HuH-7.5 (cell line): ENCODE measurements at places on chromosomes 4 and X.

- DNase-seq, result no peak
These were observed 69.2 kb upstream of the PNPLA4 start for GRCh38 chrX:7996414-7996813.

GRCh38 chr4:77003400-77003799 is 53.8 kb downstream of the SEPTIN11 start:
- DNase-seq, result no peak

DNA sequence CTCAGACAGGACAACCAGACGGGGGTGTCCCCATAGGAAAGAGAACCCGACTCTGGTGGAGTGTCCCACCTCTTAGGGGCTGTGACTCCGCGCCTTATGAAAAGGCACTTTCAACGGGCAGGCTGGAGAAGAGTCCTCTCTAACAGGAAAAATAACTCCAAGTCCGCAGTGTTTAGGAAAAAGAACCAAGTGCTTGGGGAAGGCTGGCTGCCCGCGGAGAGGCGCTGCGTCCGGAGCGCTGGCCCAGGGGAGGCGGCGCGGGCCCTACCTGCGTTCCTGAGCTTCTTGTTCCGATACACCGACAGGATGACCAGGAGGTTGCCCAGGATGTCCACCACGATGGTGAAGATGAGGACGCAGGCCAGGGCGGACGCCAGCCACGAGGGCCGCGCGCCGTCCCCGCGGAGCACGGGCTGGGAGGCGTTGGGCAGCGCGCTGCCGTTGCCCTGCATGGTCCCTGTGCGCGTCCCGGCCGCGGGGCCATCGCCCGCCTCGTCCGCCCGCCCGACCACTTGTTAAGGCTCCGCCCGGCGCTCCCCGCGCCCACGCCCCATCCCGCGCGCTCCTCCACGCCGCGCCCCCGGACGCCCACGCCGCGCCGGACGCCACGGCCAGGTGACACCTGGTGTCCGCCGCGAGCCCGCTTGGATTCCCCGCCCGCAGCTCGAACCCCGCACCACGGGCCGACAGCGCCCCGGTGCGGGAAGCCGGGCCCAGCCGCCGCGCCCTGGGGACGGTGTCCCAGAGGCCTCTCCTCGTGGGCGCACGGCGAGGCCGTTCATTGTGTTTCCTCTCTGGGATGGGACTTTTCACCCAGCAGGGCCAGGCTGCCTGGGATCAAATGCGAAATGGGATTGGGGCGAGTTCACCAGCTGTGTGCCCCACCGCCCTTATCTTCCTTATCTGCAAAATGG is at the start of gene MTNR1A:
Gene MTNR1A (minus strand): TSS at position 654 of the 914 bp plus-strand sequence. CDS start 202 bp downstream, at position 452.
- DNase-seq, result peak; percentile 14

- DNase-seq, result no peak
These were observed 351.2 kb downstream of the BMPR1B start for GRCh38 chr4:95108883-95109421.

DNA sequence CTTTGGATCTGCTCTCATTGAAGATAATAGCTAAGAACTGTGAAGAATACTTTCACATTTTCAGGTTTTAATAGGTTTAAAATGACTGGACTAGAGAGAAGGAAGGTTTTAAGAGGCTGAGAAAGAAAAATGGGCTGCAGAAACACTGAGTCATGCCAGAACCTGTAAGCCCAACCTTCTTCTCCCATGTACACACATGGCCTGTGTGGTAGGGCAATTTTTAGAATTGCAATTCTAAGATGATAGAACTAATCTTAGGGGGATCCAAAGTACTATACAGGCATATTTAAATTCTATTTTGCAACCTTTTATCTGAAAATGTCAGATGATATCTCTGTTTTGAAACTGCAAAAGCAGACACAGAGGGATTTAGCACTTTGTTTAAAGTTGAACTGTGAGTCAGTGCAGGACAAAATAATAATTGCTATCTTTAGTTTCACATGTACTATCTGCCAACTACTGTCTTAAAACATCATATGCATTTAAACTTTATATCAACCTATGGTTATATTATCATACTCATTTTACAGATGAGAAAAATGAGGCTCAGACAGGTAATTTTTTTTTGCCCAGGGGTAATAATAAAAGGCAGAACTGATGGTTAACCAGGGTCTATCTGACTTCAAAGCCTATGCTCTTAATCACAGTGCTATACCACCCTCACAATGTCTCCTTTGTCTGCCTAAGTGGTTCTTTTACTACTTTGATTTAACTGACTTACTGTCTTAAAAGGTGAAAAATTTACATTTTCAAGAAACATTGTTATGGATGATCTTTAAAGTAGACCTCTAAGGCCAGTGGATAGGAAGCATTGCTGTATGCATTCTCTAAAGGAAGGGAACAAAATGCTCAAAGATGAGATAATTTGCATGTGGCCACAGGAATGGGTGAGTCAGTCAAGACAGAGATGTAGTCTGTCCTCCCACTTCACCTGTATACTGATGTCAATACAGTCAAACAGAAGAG is 4.3 kb downstream of the TMPRSS11E start:
- no peak for DNase-seq

- peak; percentile 21 for DNase-seq
These were observed 129.1 kb downstream of the CBR4 start for GRCh38 chr4:168880811-168881595.

DNA sequence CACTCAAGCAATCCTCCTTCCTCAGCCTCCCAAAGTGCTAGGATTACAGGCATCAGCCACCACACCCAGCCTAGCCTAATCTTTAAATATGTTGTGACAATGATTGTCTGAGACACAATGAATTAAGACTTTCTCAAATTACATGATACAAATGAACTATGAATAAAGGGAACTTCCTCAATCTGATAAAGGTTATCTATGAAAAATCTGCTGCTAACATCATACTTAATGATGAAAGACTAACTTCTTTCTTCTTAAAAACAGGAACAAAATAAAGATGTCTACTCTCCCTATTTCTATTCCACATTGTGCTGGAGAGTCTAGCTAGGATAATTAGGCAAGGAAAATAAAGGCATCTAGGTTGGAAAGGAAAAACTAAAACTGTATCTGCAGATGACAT is 60.0 kb downstream of the PDHA1 start:
- DNase-seq, result no peak

- DNase-seq, result no peak
These were observed at the start of gene RXFP1 for GRCh38 chr4:158521484-158522088. Gene RXFP1 (plus strand): TSS chr4:158521882. CDS start chr4:158521977, 95 bp downstream.

DNA sequence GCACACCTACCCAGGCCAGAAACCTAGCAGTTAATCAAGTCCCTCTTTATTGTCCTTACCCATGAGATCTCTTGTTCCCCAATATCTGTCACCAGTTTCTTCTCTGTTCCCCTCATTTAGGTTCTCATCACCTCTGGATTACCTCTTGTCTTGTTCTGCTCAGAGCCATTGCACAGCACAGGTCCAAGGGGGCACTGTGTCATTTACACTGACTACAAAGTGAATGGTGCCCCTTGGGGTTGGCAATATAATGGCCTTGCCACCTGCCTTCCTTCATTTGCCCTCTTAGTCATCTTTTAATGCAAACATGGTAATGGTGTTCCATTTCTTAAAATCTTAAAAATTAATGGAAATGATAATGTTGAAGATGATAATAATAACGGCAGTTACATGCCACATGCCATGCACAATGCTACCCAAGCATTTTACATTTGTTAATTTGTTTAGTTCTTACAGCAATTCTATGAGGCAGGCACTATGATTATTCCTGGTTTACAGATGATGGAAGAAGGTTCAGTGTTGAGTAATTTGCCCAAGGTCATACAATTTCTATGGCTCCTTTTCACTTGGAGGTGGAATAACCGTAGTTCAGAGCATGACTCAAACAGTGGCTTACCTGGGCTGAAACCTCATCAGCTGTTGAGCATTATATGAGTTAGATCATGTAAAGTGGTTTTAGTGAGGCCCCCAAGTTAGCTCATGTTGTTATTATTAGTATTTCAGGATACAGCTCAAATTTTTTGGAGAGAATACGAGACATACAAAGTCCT is 117.9 kb downstream of the RASL11B start:
- no peak for DNase-seq

- DNase-seq, result no peak
These were observed 101.4 kb downstream of the WWC2 start for GRCh38 chr4:183200453-183200852.

GRCh38 chrX:44874420-44875184 is 1.6 kb downstream of the KDM6A start:
- DNase-seq, result peak; percentile 27

GRCh38 chrX:64976673-64977040 is 407 bp upstream of the ZC4H2 start:
- DNase-seq, result no peak

- no peak for DNase-seq
These were observed at the start of gene KLHL4 for GRCh38 chrX:87517571-87518141. Gene KLHL4 (plus strand): TSS chrX:87517802. CDS start chrX:87517894, 92 bp downstream.

DNA sequence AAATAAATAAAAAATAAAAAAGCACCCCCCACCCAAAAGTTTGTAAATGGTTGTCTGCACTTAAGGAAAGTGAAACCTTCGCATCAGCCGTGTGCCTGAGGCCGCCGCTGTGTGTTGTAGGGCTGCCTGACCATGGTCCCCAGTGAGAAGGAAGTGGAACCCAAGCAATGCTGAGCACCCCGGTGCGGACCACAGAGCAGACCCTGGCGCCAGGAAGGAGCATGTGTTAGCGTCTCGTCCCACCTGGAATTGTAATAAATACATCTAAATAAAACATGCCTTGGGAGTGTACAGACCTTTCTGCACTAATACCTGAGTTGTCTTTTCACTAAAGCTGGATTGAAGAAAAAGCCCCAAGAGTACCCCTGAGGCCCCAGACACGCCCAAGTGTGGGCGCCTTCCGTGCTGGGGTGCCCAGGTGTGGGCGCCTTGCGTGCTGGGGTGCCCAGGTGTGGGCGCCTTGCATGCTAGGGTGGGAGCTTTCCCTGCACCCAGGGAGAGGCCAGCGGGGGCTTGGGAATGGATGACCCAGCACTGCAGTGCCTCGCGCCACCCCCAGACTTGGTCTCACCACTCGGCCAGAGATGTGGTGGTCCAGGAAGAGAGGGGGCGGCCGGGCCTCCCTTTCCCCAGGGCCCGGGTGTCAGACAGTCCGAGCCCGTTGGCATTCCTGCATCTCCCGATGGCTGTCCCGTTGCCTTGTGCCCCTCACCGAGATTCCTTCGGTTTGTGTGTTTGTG is 33.7 kb downstream of the HTT-AS start:
- DNase-seq, result no peak

- DNase-seq, result no peak
These were observed 18.4 kb downstream of the IQSEC2 start for GRCh38 chrX:53262918-53263394.

- DNase-seq, result no peak
These were observed 315.7 kb downstream of the FBXW7 start for GRCh38 chr4:152220201-152220666.

- DNase-seq, result peak; percentile 31
These were observed 1.3 kb downstream of the PARM1 start for GRCh38 chr4:74934016-74934831.

DNA sequence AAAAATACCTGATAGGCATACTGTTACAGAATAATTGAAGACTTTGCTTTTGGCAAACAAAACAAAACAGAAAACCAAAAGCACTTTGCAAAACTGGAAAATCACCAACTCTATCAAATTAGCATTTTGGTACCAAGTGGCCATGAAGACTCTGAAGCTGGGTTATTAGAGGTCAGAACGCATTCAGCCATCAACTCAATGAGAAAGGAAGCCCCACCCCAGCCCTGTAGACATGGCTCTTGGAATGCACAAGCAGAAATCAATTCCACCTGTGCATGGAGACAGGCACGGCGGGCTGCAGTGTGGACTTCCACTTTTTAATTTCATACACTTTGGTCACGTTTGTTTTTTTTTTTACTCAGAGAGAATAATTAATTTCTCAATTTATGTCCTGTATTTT is 93.6 kb upstream of the DHX15 start:
- no peak for DNase-seq

- no peak for DNase-seq
These were observed 9.9 kb upstream of the MOB1B start for GRCh38 chr4:70892086-70892769.

DNA sequence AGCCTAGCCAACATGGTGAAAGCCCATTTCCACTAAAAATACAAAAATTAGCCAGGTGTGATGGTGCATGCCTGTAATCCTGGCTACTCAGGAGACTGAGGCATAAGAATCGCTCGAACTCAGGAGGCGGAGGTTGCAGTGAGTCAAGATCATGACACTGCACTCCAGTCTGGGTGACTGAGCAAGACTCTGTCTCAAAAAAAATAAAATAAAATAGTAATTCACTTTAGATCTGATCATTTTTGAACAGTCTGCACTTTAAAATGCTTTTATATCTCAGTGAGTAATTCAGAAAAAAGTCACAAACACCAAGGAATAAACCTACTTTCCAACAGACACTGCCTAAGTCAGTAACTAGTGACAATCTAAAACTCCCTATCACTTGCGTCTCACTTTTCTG is 25.6 kb upstream of the CORIN start:
- no peak for DNase-seq

GRCh38 chr4:57102050-57102624 is 8.0 kb downstream of the IGFBP7 start:
- no peak for DNase-seq

GRCh38 chrX:103864886-103865534 is 33.0 kb upstream of the RAB9B start:
- no peak for DNase-seq
